ENCODE measurements at places on chromosomes 2 and 18.

GRCh38 chr2:125312342-125312741 lies 1287.3 kb downstream of the CNTNAP5 start:
- no peaks in the 10 kb centered on the region for H3K4me1 ChIP-seq
- DNase-seq = no peak
- no peak overlapping the region for H3K4me3 ChIP-seq
- no peak overlapping the region for H3K27ac ChIP-seq
- no peaks in the 10 kb centered on the region for H3K27me3 ChIP-seq

- DNase-seq = peak; percentile 79
- peaks cover 13% of the 10 kb centered on the region for H3K27me3 ChIP-seq
- H3K27ac ChIP-seq = peak overlapping the region; percentile 32
- no peaks in the 10 kb centered on the region for H3K36me3 ChIP-seq
- H3K4me3 ChIP-seq = no peak overlapping the region
- H3K4me1 ChIP-seq = peaks cover 10% of the 10 kb centered on the region
These were observed 2.0 kb downstream of the SLC14A2 start for GRCh38 chr18:45617284-45617683.

DNA sequence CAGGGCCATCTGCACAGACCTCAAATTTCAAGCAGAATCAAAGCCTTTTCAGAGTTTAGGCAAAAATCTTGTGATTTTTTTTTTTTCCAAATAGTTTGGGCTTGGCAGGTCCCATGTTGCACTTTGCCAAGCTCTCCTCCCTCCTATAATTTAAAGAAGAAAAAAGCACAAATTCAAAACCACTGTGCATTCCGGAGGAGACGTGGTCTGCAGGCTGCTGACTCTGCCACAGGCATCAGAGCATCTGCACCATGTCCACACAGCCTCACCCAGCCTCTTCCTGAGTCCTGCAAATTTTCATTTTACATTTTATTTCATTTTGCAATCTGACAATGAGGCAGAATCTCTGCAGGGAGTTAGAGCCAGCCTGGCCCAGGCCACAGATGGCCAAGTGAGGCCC lies 15.7 kb upstream of the GPC1 start:
- no peaks in the 10 kb centered on the region for H3K4me1 ChIP-seq
- no peak for DNase-seq
- no peak overlapping the region for H3K4me3 ChIP-seq
- H3K36me3 ChIP-seq = peaks cover 15% of the 10 kb centered on the region
- no peak overlapping the region for H3K27ac ChIP-seq

DNA sequence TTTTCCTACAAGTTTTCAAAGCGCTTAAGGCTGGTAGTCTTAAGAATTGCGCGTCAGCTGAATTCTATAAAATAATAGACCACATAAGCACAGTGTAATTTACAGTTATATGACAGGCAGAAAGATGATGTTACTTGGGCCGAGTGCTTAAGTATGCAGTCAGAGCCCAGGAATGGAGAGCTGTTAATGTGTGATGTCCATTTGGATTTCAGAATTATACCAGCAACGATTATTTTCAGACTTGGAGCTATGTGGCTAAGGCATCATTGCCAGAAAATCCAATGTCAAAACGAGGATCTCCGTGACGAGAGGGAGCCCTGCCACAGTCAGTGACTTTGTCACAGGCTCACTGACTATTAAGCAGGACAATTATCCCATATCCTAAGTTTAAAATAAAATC lies 3.4 kb downstream of the KLF7 start:
- peaks cover 34% of the 10 kb centered on the region for H3K36me3 ChIP-seq
- peak overlapping the region; percentile 95 for H3K4me3 ChIP-seq
- H3K27ac ChIP-seq = peak overlapping the region; percentile 98
- H3K27me3 ChIP-seq = peaks cover 9% of the 10 kb centered on the region

DNA sequence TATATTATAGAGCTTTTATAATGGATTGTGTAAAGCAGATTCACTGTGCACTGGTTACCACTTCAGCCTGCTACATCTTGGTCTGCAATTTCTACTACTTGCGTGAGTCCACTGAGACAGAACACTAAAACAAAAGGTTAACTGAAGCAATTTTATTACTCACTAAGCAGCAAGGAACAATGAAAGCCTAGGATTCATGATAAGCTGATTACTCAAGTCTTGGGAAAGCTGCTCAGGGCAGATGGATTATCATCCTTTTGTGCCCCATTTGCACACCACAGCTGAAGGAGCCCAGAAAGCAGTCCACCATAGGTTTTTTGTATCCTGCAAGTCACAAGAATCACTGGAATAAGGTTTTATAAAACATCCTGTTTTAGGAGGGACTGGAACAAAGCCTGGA lies 1215.2 kb upstream of the TMEFF2 start:
- no peaks in the 10 kb centered on the region for H3K4me1 ChIP-seq
- H3K27me3 ChIP-seq = no peaks in the 10 kb centered on the region
- no peak overlapping the region for H3K27ac ChIP-seq
- no peak for DNase-seq
- H3K4me3 ChIP-seq = no peak overlapping the region
- H3K36me3 ChIP-seq = peaks cover 5% of the 10 kb centered on the region

DNA sequence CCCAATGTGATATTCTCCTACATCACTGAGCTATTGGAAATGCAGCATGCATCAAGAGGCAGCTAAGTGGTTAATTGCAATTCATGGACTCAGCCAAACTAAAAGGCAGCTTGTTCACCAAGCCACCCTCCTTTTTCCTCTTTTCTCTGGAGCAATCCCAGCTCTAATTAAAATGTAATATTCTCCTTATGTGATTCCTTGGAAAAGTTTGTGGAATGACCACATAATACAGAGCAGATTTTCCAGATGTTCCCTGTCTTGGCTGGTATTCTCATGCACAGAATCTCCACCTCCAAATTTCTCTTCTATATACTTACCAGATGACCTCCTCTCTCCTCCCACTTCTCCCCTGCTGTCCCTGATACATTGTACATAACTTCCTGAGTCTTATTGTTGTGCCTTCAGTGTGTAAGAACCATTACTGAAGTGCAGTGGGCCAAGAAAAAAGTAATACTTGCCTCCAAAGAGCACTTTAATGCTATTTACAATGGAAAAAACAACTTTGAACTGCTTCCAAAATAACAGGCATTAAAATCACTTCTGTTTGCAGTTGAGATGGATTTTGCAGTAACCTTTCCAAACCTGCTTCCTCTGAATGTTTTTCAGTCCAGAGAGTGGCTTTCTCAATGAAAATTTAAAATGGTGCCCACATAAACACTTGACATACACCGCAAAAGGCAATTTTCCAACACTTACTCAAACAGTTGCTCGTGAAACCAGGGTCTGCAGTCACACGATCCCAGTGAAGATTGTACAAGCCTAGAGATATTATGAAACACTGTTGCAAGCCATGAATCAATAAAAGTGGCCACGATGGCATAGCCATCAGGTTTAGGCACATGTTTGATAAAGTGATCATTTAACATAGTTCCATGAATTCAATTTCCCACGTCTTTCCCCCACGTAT lies 258.0 kb downstream of the MTX2 start:
- H3K4me1 ChIP-seq = peaks cover 14% of the 10 kb centered on the region
- peak overlapping the region; percentile 7 for H3K4me3 ChIP-seq
- DNase-seq = no peak

- DNase-seq = no peak
- H3K4me1 ChIP-seq = no peaks in the 10 kb centered on the region
- H3K4me3 ChIP-seq = no peak overlapping the region
- no peak overlapping the region for H3K27ac ChIP-seq
These were observed 598.1 kb downstream of the RNF144A start for GRCh38 chr2:7515327-7515726.

DNA sequence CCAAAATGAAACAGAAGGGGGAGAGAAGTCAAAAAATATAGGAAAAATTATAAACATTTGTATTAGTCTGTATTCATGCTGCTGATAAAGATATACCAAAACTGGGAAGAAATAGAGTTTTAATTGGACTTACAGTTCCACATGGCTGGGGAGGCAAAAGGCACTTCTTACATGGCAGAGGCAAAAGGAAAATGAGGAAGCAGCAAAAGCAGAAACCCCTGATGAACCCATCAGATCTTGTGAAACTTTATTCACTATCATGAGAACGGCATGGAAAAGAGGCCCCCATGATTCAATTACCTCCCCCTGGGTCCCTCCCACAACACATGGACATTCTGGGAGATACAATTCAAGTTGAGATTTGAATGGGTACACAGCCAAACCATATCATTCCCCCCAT lies 79.1 kb downstream of the ZRANB3 start:
- no peaks in the 10 kb centered on the region for H3K4me1 ChIP-seq
- H3K36me3 ChIP-seq = peaks cover 25% of the 10 kb centered on the region
- DNase-seq = no peak
- no peaks in the 10 kb centered on the region for H3K27me3 ChIP-seq
- H3K4me3 ChIP-seq = no peak overlapping the region

GRCh38 chr2:102317715-102318114 lies 6.4 kb downstream of the IL1RL1 start:
- H3K27me3 ChIP-seq = peaks cover 19% of the 10 kb centered on the region
- H3K27ac ChIP-seq = no peak overlapping the region
- DNase-seq = no peak

DNA sequence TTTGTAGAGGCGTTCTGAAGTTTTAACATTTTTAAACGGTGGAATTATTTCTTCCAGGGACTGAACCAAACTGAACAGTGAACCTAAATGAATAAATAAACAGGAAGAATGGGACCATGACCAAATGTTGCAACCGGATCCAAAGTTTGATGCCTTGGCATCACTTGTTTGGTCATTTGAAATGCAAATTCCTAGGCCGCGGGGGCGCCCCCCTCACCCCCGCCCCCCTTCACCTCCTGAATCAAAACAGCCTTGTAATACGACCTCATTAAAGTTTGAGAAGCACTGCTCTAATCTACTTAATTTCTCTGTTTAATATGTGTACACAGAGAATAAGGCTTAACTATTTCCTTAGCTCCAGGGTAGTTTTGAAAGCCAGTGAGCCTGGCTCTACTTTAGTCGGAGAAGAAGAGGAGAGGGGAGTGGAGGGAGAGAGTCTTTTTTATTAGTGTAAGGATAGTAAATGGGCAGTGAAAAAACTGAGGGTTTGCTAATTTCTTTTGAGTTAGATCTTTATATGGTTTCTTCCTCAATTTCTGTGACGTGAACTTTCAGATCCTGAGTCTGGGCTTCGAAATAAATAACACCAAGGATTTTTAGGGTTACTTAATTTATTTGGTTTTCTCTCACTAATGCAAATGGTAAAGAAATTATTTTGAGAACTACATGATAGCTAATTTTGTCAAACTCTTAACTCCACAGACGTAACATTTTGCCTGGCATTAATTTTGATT lies 5.7 kb downstream of the C2orf80 start:
- peaks cover 13% of the 10 kb centered on the region for H3K27me3 ChIP-seq
- H3K4me3 ChIP-seq = no peak overlapping the region
- H3K4me1 ChIP-seq = no peaks in the 10 kb centered on the region
- H3K27ac ChIP-seq = no peak overlapping the region

- peaks cover 6% of the 10 kb centered on the region for H3K4me1 ChIP-seq
- H3K27me3 ChIP-seq = no peaks in the 10 kb centered on the region
- DNase-seq = no peak
- H3K4me3 ChIP-seq = no peak overlapping the region
These were observed 31.8 kb downstream of the NCK2 start for GRCh38 chr2:105776560-105776928.

DNA sequence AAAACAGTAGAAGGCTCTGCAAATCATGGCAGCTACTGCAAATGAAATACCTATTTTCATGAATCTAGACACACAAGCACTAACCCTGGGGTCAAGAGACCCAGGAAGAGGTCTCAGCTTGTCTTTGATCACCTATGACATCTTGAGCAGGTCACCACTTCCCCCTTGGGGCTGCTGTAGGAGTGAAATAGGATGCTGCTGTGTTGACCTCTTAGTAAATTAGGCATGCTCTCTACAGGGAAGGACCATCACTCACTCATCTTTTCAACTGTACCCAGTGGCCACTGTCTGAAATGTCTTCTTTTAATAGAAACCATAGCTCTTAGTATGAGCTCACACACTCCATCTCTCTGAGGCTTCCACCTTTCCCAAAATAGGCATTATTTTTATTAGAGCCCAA lies 83.8 kb downstream of the NCK2 start:
- no peaks in the 10 kb centered on the region for H3K27me3 ChIP-seq
- H3K27ac ChIP-seq = no peak overlapping the region
- no peaks in the 10 kb centered on the region for H3K4me1 ChIP-seq
- H3K4me3 ChIP-seq = no peak overlapping the region

- no peak for DNase-seq
- H3K27ac ChIP-seq = no peak overlapping the region
- H3K27me3 ChIP-seq = peaks cover 11% of the 10 kb centered on the region
- H3K4me3 ChIP-seq = no peak overlapping the region
These were observed 65.3 kb downstream of the REEP1 start for GRCh38 chr2:86272111-86272510.

Data from HFFc6 (cell line).